ENCODE measurements at places on chromosomes 1 and 21.
A peak's percentile ranks its signal among the peaks of the same experiment; 100 is the strongest.

DNA sequence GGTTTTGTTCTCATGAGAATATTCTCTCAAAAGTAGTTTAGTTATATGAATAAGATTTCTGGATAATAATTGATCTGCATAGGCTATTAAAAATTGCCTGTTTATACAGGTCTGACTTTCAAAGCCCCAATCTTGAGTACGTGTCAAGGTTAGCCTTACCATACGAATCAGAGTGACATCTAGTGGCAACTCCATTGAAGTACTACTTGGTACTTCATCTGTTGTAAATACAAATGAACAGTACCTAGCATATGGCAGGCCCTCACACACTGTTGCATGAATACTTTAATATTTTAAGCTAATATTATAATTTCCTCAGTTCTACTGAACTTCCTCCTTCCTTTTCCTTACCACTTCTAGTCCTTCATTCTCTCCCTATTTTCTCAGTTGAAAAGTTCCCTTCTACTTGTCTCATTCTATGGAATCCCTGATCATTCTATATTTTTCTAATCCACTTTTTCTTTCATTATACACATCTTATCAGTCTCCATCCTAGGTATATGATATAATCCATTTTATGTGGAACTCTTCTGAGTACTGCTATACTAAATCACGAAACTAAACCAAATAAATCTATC, 101.2 kb downstream of the AKT3 start:
- peak; percentile 53 for DNase-seq

DNA sequence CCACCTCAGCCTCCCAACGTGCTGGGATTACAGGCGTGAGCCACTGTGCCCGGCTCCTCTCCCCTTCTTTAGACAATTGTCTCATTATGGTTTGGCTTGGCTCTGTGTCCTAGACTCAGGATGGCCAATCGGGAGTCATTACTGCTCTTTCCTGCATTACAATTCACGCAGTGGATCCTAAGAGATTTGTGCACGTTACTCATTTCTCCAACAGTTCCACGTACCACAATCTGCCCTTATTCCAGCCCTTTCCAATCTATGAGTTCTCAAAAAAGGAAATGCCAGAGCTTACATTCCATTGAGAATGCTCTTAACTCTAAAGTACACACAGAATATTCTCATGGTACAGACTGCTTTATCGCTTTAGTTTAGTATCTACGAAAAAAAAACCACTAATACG, 357.0 kb downstream of the GPATCH2 start:
- no peak for DNase-seq

DNA sequence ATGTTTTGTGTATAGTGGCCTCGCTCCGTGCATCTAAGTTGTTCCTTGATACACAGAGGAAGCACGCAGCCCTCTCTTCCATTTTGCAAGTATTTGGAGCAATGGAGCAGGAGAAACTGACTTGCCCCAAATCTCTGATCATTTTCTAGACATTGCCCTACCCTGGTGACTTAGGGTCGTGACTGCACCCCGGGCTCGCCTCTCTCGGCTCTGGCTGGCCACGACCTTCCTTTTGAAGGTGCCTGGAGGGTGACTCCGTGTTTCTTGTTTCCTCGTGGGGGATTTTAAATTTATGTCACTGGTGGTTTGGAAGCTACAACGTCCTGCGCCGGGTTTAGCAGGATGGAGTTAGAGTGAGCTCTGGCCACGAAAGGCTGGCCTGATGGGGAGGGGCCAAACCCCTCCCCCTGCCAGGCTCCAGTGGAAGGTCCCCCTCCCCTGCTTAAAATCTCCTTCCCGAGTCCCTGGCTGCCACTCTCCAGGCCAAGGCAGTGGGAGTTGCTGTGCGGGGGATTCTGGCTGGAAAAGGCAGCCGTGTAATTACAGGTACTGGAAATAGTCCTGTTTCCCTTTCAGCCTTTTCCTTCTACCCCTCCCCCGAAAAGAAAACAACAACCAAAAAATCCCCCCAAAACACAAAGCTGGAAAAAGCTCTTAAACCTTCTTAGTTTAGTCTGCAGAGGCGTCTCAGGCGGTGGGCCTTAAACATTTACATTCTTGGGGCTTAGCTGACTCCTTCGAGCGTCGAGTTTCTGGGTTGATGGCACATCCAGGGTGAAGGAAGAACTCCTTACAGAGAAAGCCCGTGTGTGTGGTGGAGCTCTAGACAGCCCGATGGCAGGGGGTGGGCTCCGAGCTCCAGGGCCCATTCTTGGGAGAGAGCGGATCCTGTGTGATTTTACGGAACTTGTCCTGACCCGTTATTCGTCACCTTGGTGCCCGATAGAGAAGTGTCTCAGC, 28.1 kb downstream of the SPSB1 start:
- DNase-seq = no peak

DNA sequence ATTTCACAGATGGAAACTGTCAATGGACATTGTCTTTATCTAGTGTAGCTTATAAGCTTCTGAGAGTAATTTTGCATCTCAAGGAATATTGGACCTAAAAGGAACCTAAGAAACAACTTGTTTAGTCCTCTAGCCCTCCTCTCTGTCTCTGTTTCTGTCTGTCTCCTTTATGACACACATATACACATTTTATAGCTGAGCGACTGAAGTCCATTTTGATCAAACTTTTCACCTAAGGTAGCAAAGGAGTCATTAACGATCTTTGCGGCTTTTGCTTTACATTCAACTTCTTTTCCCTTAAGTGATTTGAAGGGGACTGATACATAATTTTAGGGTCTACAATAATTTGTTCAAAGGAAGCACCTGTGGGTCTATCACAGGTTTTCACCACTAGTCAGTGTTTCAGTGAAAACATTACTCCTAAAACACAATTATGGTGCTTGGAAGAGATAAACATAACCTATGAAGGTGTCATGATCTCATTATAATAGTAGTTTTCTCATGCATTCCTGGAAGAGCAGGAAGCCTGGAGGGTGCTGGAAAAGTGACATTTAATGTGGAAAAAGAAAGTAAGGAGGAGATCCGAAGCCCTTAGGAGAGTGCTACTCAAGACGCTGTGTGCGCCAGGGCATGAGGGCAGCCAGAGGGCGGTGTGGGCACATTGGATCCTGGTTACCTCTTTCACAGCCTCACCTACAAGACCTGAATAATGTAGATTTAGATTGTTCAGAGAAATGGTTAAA, 248.6 kb downstream of the DNM3 start:
- peak; percentile 44 for DNase-seq

DNA sequence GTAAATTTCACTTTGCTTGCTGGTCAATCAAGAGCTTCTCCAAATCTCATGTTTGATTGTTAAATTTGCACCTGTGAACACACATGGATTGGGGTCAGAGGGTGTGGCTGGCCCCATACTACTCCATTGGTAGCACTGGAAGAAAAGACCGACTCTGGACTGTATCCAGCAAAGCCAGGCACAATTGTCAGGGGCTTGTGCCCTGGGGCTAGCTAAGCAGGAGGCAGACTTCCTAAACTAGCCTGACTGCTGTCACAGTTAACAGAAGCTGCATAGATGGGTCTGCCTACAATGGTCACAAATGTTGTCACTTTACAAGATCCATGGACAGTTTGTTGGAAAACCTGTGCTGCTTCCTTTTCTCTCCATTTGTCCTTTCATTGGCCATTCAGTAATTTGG, 421.0 kb downstream of the DSCAM start:
- no peak for DNase-seq

- DNase-seq = no peak
These were observed 179.6 kb downstream of the DHRS3 start for GRCh38 chr1:12438349-12438924.

- no peak for DNase-seq
These were observed 130.0 kb upstream of the ZNF648 start for GRCh38 chr1:182191381-182192115.

DNA sequence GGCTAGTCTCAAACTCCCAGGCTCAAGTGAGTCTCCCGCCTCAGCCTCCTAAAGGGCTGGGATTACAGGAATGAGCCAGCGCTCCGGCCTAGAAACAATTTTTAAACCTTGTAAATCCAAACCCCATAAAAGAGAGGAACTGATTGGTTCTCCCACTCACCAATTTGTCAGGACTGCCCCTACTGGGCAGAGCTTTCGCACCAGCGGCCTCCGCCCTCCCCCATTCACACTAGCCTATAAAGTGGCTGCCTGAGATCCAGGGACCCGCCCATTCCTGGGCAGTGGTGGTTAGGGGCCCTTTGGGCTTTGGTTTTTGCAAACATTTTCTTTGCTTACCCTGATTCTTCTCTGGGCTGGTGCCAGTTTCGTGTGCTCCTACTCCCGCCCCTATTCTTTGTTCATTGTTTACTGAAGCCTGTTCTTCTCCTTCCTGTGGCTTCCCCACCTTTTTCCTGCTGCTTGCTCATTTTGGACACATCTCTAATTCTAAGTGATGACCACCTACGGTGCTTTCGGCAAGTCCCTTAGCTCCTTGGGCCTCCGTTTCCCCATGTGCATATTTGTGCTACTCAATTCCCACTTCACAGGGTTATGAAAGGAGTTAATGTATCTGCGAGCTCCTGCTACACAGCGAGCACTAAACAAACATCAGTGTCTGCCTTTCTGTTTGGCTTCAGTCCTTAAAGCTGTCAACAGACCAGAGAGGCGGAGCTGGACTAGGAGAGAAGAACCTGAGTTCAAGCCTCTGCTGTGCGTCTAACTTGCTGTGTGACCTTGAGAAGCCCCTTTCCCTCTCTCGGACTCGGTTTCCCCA, 39.8 kb upstream of the CLIC4 start:
- peak; percentile 83 for DNase-seq

DNA sequence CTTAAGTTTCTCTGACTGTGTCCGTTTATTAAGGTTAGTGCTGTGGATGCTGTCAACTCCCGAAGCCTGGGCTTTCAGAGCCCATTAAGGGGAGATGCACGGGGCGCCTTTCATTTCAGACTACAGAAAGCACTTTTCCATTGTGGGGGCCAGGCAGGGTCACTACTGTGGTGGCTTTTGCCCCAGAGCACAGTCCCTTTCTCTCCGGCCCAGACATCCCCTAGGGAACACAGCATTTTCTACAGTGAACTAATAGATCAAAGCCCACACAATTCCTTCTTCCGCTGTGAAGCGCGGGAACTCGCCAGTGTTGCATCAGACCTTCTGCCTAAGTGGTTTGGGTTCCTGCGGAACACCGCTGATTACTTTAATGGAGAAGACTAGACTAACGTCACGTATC, 26.8 kb upstream of the MAP1LC3C start:
- DNase-seq = no peak

DNA sequence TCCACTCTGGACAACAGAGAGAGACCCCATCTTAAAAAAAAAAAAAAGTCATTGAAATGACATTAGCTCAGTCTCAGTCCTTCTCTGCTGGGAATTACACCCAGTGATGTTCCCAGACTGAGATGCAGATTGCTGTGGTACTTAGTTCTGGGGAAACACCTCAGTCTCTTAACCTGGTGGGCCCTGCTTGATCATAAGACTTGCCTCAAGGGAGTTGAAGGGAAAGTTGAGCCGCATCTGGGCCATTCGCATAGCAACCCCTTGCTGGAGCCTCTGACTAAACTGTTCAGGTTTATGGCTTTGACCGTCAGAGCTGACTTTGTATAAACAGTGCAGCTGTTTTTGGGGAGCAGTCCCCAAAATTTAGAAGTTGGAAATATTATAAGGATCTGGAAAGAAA, 13.4 kb downstream of the FCRL4 start:
- DNase-seq = no peak

DNA sequence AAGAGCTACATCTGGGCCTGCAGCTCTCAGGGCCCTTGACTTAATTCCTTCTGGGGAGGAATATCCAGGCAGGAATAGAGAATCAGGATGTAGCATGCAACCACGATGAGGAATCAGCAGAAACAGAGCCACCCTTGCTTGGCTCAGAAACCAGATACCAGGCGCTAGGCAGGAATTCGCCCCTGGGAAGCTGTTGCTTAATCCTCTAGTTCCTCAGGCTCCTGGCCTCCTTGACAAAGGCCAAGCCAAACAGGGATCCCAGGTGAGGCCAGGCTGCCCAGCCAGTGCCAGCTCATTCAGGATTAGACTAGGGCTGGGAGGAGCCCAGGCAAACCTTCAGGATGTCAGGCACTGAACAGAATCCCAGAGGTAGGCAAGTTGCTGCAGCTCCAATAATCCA, 48.2 kb upstream of the IRF2BP2 start:
- peak; percentile 16 for DNase-seq

GRCh38 chr1:22234476-22235030, 91.7 kb upstream of the WNT4 start:
- DNase-seq = no peak

DNA sequence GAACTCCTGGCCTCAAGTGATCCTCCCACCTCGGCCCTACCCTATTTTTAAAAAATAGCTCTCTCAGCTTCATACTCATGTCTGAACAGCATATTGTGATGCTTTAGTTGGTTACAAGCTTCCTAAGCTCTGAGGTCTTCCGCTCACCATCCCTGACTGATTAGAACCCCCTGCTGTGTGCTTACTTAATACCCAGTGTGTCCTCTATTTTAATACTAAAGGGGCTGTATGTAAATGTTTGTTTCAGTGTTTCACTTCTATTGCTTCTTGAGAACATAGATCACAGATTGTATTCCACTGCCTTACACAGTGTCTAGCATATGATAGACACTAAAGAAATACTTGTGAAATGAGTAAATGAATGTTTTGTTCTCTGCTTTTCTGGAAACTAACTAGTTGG, 29.8 kb downstream of the ZYG11B start:
- DNase-seq = no peak

DNA sequence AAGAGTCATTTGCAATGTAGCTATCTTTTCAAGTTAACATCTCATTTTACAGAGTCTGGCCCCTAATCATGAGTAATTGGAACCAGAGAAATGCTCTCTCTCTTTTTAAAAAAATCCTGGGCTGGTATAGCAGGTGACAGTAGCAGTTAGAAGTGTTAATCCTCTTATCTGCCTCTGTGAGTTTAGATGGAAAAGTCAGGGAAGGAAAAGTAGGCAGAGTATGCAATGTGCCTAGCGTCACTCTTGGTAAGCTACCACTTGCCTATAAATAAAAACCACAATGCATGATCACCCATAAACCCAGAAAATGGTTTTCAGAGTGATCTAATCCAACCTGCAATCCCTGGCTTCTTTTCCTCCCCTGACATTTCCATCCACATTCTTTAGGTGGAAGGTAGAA, 43.2 kb downstream of the UTP25 start:
- no peak for DNase-seq

GRCh38 chr21:46437096-46437498, 21.6 kb upstream of the DIP2A start:
- no peak for DNase-seq

- peak; percentile 30 for DNase-seq
These were observed 9.7 kb upstream of the KRTAP7-1 start for GRCh38 chr21:30839304-30839703.

DNA sequence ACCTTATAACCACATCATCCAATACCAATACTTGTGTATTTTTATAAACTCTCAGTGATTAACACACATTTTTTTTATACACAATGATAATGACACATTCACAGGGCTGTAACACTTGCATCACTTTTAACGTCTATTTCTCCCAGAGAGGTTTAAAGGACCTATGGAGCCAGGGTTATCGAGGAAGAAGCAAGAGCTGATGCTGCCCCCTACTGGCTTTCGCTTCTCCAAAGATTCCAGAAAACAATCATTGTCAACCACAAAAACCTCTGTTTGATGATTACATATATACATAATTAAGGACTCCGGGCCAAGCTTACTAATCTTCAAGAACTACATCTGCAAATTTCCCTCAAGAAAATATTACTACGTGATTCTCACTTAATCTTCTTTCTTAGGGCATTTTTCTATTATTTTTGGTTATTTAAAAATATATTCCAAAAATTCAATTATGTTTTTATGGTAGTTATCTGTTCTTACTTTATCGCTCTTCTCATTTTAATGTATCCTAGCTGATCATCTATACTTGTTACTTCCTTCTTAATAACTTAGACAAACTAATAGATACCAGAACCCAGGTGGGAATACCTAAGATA, 214.5 kb downstream of the VAV3 start:
- peak; percentile 67 for DNase-seq

GRCh38 chr1:210616356-210616755, 287.7 kb downstream of the HHAT start:
- no peak for DNase-seq

All from kidney glomerular epithelial cell (primary cell).